Occipital lobe (tissue), 3 donors: ENCODE measurements at places on chromosomes 7 and 10. TPM values are rescaled to one million over a fixed set of nuclear protein-coding genes. Genes with fewer than 3 reads are reported as not detected.

The CCDC7 gene
- 146 TPM for total RNA-seq

The NPTX2 gene
- 5.8 TPM for total RNA-seq

The PDZD7 gene
- total RNA-seq: 4.5 TPM

The MACC1 gene
- total RNA-seq: 0.16 TPM

The SVIL gene
- total RNA-seq: 14.5 TPM

The CYP2C19 gene
- 0.16 TPM for total RNA-seq

DNA sequence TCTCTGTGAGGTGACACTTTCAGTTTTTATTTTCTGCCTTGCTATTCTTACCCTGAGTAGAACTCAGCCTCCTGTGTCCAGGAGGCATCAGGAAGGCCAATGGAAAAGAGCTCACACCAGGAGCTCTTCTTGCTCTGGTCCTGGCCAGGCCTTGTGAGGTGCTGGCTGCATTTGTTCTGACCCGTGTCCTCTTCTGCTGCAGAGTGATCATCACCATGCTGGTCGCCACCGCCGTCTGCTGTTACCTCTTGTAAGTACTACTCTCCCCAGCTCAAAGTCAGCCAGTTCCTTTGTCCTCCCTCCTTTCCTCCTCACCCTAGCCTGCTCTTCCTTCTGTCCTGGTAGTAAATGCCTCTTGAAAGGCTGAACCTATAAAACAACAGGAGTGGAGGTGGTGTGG lies 1.6 kb downstream of the ATP6V0E2 start:
- DNase-seq: no peak

- no peak for DNase-seq
These were observed 52.7 kb downstream of the DIP2C start for GRCh38 chr10:636769-637168.

- DNase-seq: no peak
These were observed 9.6 kb upstream of the ZMIZ1 start for GRCh38 chr10:79058899-79059841.

- no peak for DNase-seq
These were observed 18.4 kb upstream of the KLF6 start for GRCh38 chr10:3803295-3803926.

GRCh38 chr10:16592378-16592777 lies 70.7 kb upstream of the C1QL3 start:
- DNase-seq: no peak

- no peak for DNase-seq
These were observed 142.3 kb downstream of the KAT6B start for GRCh38 chr10:74968667-74969061.

DNA sequence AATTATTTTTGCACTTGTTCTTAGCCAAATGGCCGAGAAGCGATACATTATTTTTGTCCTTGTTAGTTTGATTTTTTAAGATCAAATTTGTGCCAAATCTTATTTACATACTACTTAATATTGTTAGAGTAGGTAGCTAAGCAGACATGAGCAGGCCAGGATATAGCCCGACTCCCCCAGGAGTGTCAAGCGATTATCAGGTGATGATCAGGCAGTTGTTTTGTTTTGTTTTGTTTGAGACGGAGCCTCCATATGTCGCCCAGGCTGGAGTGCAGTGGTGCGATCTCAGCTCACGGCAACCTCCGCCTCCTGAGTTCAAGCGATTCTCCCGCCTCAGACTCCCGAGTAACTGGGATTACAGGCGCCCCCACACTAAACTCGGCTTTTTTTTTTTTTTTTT lies 71.1 kb downstream of the LYZL2 start:
- no peak for DNase-seq

GRCh38 chr7:118195837-118196474 lies 12.0 kb downstream of the LSM8 start:
- DNase-seq: peak; percentile 2

- DNase-seq: no peak
These were observed 241.0 kb upstream of the PRSS1 start for GRCh38 chr7:142508251-142508650.

GRCh38 chr10:89296220-89296648 lies 5.6 kb upstream of the IFIT2 start:
- DNase-seq: no peak

DNA sequence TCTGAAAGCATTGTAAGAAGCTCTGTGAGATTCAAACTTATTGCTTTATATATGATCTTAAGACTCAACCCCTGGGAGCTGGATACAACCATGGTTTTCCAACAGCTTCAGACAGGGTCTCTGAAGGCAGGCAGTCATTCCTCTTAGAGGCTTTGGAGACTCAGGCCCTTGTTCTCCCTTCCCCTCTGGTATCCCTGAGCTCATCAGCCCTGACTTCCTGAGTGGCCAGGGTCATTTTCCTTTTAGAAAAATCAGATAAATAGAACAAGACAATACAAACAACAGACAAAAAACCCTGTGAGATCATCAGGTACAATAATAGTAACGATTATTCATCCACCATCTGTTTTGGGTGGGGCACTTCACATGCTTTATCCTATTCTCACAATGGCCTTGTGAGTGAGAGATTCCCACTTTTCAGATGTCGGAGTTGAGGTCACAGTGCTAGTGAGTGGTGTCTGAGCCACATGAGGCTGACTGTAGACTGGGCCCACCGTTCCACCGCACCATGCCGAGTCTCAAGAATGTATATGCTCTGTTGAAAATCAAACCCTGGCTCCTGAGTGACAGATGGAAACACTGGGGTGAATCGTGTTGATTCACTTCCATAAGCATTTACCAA lies 144.2 kb downstream of the CXCL12 start:
- DNase-seq: no peak
